RPMI7951 (cell line): ENCODE measurements at places on chromosomes 7 and 10. TPM values are rescaled to one million over a fixed set of nuclear protein-coding genes. Genes with fewer than 3 reads are reported as not detected.
A peak's percentile ranks its signal among the peaks of the same experiment; 100 is the strongest.

The CCDC172 gene
- not detected in 2 replicates for total RNA-seq

The PIK3AP1 gene
- 0.10 TPM in 1 of 2 replicates, not detected in the other for total RNA-seq

The DLD gene
- 66.7 and 75.2 TPM in 2 replicates for total RNA-seq

The RBP3 gene
- not detected in 2 replicates for total RNA-seq

The GARIN1A gene
- total RNA-seq = 0.10 and 0.48 TPM in 2 replicates

The PNLIP gene
- not detected in 2 replicates for total RNA-seq

DNA sequence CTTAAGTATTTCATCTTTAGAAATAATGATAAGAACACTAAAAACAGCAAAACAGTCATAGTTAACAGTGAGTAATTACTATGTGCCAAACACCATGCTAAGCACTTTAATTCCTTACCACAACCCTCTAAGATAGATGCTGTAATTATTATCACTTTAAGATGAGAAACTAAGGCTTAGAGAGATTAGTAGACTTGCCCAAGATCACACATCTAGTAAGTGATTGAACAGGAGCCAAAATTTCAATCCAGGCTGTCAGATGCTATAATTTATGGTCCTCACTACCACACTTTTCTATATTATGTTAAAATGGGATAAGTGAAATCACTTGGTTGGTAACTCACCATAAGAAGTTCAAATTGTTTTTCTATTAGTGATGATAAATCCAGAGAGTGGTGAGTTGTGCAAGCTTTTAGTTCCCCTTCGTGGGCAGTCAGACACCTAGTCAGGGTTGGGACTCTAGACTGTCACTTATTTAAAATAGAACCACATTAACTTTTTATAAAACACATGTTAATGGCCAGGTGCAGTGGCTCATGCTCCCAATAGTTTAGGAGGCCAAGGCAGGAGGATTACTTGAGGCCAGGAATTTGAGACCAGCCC, 85.9 kb upstream of the GATA3 start:
- DNase-seq = no peak

DNA sequence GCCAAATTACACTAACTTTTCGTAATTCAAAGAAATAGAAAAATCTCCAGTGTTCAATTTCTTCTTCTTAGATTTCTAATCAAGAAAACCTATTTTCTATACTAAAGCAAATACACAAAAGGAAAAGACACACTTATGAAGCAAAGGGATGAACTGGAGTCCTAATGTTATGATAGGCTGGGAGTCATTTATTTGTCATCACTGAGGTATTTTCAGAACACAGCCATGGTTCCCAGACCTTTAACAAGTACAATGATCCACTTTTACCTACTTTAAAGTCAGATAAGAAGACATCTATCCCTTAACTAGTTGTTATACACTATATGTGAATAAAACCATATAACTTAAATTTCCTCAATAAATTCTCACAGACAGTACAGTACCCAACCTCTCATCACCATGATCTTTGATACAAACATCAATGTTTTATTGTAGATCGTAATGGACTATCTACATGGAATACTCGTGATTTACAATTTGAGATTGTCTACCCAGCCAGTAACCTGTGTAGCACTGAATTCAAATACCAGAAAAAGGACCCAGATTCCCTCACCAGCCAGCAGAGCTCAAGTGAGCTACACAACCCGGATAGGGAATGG, 12.5 kb downstream of the ASNS start:
- DNase-seq = no peak

DNA sequence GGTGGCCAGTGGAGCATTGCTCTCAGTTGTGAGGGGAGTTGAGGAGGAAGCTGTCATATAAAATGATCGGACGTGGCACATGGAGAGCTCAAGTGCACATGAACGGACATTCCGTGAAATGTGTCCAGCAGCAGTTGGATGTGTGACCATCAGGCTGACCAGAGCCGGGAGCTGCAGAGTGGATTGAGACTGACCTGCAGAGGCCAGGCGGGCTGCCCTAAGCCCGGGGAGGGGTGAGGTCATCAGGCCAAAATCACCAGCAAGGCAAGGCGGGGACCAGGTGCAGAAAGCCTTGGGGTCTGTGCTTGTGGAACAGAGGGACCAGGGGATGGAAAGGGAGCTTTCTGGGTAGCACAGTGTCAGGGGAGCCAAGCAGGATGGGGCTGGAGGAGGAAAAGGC, 279.5 kb downstream of the CELF2 start:
- no peak for DNase-seq

DNA sequence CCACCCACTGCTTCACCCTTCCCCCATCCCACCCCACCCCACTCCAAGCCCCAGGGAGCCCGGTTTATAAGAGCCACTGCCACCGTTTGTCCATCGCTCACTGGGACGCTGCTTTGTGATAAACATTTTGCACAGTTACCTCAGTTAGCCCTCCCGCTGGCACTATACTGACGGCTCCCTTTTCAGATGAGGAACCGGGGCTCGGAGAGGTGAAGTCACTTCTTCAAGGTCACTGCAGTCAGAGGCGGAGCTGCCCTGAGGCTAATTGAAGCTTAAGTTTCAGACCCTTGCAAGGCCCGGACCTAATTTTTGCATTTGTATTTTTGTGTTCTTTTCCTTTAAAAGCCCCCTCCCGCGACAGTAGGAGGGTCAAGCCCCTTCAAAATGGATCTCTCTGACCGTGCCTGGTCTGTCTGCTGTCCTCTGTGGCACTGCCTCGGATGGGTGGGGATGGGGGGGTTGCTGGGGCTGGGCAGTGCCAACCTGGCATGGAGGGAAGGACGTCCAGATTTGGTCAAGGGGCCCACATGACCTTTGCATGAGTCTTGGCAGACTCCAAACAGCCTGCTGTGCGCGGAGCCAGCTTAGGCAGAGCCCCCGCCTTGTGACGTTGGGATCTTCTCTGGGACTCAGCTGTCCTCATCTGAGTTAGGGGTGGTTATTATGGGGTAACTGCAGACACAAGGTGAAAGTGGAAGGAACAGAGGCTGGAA, 17.7 kb upstream of the NODAL start:
- DNase-seq = no peak

DNA sequence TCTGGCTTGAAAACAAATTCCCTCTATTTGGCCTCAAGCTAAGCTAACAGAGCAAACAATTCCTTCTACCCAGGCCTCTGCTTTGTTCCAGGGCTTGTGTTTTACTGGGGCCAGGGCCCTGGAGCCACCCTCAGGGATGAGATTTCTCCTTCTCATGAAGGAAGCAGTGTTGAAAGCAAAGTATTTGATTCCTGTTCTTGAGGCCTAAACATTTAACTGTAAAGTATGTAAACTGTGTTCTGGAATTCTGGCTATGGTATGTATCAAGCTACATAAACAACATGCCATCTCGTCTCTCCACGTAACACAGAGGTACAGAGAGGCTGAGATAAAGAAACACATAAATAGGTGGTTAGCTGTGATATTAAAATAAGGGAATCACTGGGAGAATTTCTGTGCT, 81.8 kb downstream of the HERPUD2 start:
- DNase-seq = no peak

DNA sequence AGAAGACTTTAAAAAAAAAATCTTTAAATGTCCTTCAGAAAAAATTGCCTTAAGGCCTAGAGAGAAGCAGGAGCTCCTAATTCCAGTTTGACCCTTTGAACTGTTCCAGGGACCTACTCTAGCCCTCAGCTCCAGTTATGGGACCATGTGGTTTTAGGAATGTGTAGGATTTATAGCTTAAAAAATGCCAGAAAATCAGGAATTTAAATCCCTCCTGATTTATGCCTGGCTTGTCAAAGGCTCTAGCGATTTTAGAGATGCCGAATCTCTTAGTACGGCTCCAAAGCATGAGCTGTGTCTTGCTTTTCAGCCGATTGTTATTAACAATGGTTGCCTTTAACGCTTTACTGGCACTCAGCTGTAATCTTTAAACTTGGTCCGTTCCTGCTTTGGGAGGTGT, 130.6 kb upstream of the NPVF start:
- no peak for DNase-seq

DNA sequence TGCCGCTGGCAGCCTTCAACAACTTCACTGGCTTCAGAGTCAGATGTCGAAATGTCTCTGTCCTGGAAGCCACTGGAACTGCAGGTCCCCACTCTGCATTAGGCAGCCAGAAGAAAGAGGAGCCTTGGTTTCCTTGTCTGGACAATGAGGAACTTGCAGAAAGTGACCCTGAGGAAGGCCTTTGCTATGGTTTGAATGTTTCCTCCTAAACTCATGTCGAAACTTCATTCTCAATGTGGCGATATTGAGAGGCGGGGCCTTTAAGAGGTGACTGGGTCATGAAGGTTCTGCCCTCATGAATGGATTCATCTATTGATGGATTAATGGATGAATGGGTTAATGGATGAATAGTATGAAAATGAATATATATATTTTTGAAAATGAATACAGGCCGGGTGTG, 61.6 kb upstream of the GPR26 start:
- DNase-seq = no peak

- DNase-seq = no peak
These were observed 180.0 kb upstream of the AHR start for GRCh38 chr7:17118412-17118811.

DNA sequence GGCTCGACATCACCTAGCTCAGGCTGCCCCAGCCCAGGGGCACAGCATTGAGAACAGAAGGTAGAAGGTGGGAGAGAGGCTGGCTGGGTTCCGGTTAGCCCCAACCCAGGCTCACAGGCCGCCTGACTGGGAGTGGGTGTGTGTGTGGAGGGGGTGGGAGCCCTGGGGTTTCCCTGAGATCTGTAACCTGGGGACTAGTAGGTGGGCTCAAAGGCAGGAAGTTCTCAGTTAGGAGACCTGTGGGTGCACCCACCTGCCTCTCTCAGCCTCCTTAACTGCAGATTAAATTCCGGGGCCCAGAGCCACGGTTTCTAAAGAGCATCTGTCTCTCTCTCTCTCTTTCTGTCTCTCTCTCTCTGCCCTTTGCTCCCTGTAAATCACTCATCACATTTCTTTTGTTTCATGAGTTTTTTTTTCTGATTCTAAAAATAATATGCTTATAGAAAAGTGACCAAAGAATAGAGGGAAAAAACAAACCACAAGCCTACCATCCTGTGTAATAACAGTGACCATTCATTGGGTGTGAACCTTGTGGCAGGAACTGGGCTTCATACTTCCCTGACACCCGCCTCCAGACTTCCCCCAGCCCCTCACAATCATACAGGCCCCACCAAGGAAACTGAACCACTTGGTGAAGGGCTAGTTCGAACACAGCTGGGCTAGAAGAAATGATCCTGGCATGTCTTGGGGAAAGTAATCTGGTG, 83.4 kb upstream of the SMNDC1 start:
- peak; percentile 20 for DNase-seq

- DNase-seq = no peak
These were observed 233.9 kb downstream of the PHF14 start for GRCh38 chr7:11207565-11207964.

GRCh38 chr7:128352153-128352537, 8.4 kb upstream of the RBM28 start:
- DNase-seq = no peak

GRCh38 chr10:62462461-62462860, 88.3 kb downstream of the ZNF365 start:
- DNase-seq = no peak

- DNase-seq = peak; percentile 94
These were observed 125.7 kb upstream of the ZNF438 start for GRCh38 chr10:31157123-31158010.

DNA sequence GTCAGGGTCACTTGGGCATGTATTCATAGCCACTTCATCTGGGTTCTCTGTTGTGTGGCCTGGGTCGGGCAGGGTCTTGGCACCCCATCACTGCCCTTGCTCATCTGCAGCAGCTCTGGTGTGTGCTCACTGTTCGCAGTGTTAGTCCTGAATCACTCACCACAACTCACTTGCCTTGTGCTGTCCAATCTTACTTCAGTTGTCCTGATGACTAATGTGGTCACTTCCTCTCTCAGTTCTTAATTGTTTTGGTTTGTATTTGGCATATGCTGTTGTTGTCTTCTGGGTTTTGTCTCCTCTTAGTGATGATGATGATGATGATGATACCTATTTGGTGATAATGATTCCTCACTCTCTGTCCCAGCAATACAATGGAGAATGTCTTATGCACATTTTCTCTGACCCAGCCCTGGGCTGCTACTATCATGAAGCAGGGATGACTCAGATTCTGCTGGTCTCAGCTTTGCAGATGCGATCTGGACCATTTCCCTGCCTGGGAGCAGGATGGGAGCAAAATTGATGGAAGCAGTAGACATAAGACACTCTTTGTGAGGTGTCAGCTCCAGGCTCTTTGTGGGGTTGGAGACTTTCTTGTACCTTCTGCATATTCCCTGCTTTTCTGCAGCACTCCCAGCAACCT, 17.0 kb downstream of the ADRA2A start:
- DNase-seq = peak; percentile 33

- peak; percentile 84 for DNase-seq
These were observed 2.9 kb upstream of the HKDC1 start for GRCh38 chr10:69217119-69217754.
